Karpas-422 (cell line): ENCODE measurements at places on chromosomes 11 and 22. TPM values are rescaled to one million over a fixed set of nuclear protein-coding genes. Genes with fewer than 3 reads are reported as not detected.
A peak's percentile ranks its signal among the peaks of the same experiment; 100 is the strongest.

- DNase-seq = no peak
Observed at GRCh38 chr11:70628855-70629844, 230.8 kb downstream of the CTTN start.

DNA sequence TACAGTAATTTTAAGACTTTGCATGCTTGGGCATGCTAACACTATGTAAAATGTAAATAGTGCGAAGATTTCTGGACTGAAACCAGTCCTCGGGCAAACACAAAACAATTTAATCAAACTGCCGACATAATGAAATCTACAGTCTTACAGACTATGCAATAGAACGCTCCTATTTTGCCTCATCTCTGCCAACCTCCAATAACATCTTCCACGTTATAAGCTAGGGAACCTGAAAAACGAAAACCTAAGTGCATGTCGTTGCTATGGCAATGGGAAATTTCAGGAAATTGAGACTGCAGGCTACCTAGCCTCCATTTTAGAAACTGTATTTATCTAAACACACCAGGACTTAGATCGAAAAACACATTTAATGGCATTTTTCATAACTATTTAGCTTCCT lies 1.1 kb downstream of the CSTF3 start:
- peak; percentile 58 for DNase-seq

DNA sequence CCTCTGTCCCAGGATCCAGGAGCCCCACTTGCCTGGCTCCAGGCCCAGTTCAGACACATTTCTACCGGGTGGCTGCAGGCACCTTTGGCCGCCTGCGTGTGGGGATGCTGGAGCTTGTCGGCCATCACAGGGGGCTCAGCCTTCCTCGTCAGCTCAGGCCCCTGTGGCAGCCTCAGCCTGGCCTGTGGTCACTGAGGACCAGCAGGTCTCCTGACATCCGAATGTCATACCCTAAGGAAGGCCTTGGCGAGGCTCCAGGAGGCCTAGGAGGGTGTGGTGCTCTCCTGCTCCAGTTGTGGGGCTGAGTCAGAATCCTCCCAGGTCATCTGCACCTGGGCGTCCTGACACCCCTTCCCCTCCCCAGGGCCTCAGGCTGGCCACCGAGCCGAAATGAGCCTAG lies 14.9 kb upstream of the SOX10 start:
- no peak for DNase-seq

GRCh38 chr11:105100206-105100605 lies 39.4 kb downstream of the CARD18 start:
- no peak for DNase-seq

DNA sequence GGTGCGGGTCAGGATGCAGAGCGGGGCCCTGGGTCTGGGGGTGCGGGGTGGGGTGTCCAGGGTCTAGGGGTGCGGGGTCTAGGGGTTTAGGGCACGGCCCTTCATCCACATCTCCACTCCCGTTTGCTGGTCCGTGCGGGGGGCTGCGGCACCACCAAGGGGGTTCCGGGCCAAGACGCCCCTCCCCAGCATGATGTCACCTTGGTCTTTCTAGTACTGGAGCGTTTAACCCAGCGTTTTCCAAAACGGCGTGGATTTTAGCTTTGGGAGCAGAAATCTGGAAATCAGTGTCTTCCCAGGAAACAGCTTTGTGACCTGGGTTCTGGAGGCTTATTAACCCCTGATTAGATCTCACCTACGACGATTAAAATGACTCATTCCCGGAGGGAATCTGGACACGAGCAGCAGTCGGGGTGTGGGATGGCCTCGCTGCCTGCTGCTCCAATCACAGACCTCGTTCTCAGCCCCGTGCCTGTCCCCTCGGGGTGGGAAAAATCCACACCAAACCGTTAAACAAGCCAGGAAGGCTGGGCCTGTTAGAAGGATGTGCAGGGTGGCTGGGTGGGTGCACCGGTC lies 759 bp downstream of the AP2A2 start:
- DNase-seq = no peak

SCGB1D2 gene
- not detected in 2 replicates for total RNA-seq

- no peak for DNase-seq
Observed at GRCh38 chr22:23563111-23563510, 17.0 kb downstream of the IGLL1 start.

DNA sequence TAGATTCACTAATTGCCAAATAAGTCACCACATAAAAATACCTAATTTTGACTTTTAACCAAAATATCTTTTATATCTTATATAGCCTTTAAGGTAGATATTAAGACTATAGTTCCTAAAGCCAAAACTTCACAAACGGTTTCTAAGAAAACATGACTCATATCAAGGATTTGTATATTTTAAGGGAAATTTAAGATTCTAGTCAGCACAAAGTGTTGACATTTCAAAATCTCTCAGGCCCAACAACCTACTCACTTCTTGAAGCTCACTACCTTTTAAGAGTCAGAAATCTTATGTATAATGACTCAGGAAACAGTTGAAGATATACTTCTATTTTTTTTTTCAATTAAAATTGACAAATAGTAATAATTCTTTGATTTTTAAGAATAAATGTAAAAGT lies 221.9 kb downstream of the SBF2 start:
- DNase-seq = no peak

DNA sequence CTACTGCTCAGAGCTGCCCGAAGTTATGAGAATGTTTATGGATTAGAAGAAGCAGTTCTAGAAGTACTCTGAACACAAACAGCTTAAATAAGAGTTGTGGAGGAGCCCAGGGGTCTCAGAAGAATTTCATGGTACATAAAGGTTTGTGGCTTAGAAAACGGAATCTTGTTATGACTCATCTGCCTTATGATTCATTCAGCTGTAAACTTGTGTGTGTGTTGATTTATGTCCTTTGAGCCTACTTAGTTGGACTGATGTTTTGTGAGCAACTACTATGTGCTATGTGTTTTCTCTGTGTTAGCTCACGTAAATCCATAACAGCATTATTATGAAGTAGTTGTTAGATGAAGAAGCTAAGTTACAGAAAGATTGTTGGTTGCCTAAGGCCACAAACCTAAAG lies 203.7 kb downstream of the PGR start:
- DNase-seq = no peak

GRCh38 chr11:65572356-65573051 lies at the start of gene FAM89B:
Gene FAM89B (plus strand): TSS chr11:65572538. CDS start chr11:65572670, 132 bp downstream.
- peak; percentile 95 for DNase-seq

GRCh38 chr11:115941481-115941993 lies 437.3 kb upstream of the CADM1 start:
- no peak for DNase-seq

GRCh38 chr11:66317723-66318599 lies 1.1 kb upstream of the CD248 start:
- DNase-seq = peak; percentile 93

DNA sequence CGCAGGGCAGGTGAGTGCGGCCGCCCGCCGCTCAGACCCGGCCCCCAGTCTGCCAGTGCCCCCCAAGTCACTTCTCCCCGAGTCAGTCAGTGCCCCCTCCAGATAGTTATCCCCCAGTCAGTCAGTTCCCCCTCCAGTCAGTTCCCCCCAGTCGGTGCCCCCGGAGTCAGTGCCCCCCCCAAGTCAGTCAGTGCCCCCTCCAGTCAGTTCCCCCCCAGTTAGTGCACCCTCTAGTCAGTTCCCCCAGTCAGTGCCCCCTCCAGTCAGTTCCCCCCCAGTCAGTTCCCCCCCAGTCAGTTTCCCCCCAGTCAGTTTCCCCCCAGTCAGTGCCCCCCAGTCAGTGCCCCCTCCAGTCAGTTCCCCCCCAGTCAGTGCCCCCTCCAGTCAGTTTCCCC lies 411 bp downstream of the PPP6R2 start:
- DNase-seq = peak; percentile 67

C22orf23 gene
- not detected in 2 replicates for total RNA-seq

DNA sequence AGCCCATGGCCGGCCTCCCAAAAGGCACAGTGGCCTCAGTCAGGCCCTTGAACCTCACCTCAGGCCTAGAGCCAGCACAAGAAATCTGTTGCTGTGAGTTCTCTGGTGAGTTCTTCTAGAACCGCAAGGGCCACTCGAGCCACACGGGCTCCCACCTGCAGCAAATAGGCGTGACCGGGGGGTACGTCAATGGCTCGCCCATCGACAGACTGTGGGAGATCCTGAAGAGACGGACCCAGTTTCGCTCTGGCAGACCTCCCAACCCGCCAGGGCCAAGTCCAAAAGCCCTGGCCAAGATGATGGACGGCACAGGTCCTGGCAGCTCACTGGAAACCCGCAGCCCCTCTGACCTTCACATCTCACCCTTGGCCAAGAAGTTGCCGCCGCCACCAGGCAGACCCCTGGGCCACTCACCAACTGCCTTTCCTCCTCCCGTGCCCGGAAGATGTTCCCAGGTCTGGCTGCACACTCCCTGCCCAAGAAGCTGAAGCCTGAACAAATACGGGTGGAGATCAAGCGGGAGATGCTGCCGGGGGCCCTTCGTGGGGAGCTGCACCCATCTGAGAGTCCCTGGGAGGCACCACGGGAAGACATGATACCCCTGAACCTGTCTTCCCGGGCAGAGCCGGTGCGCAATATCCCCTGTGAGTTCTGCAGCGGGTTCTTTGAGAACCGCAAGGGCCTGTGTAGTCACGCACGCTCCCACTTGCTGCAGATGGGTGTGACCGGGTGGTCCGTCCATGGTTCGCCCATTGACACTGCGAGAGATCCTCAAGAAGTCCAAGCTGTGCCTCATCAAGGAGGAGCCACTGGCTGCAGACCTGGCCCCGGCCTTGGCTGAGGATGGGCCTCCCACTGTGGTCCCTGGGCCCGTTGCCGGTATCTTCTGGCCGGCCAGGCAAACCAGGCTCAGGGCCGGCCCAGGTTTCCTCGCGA lies 544.2 kb upstream of the CCDC179 start:
- no peak for DNase-seq

GRCh38 chr11:57787006-57787604 lies 25.5 kb downstream of the CTNND1 start:
- no peak for DNase-seq

- no peak for DNase-seq
Observed at GRCh38 chr11:46038529-46038928, 82.7 kb downstream of the PHF21A start.
